ENCODE measurements at places on chromosomes 7 and 10. TPM values are rescaled to one million over a fixed set of nuclear protein-coding genes. Genes with fewer than 3 reads are reported as not detected.

DNA sequence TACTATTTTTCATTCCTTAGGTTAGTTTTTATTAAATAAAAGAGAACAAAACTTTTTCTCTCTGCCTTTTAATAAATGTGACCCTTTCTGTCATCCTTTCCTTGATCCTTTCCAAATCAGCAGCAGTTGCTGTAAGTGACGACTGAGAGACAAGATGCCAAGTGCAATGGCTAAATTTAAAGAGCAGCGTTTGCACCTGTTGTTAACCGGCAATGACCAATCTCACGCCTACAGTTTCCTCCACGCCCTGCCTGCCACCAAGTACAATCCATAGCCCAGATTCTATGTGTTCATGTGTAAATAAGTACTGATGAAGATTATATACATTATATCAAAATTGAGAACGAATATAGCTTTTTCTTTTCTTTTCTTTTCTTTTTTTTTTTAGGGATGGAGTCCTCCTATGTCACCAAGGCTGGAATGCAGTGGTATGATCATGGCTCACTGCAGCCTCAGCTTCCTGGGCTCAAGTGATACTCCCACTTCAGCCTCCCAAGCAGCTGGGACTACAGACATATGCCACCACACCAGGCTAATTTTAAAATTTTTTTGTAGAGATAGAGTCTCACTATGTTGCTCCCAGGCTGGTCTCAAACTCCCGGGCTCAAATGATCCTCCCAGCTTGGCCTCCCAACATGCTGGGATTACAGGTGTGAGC, 6.5 kb upstream of the MCU start:
- no peak for DNase-seq

- DNase-seq: no peak
These were observed 13.9 kb downstream of the LMTK2 start for GRCh38 chr7:98120559-98120958.

DNA sequence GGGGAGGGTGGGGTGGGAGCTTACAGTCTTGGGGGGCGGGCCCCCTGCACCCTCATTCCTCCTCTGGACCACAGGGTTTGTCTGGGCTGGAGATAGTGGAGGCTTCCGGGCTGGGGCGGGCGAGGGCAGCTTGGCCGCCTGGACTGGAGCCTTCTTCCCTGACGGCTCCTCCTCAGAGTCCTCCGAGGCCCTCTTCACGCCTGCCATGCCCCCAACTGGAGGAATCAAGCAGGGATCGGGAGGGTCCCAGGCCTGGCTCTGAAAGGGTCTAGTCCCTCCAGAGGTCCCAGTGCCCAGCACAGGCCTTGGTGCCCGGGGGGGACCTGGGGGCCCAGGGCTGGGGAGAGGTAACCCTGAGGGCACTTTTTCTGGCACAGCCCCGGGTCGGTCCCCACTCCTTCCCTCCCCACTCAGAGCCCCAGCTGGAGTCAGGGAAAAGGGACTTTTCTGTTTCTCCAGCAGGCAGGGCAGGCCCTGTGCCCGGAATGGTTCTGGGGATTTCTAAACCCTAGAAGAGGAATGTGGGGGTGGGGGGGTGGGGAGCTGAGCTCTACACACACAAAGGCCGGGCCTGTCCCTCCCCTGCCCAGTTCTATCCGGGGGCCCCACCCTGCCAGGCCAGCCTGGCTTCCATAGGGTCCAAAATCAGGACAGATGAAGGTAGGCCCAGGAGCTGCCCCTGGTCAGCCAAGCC, 11.6 kb downstream of the MICALL2 start:
- DNase-seq: no peak

DNA sequence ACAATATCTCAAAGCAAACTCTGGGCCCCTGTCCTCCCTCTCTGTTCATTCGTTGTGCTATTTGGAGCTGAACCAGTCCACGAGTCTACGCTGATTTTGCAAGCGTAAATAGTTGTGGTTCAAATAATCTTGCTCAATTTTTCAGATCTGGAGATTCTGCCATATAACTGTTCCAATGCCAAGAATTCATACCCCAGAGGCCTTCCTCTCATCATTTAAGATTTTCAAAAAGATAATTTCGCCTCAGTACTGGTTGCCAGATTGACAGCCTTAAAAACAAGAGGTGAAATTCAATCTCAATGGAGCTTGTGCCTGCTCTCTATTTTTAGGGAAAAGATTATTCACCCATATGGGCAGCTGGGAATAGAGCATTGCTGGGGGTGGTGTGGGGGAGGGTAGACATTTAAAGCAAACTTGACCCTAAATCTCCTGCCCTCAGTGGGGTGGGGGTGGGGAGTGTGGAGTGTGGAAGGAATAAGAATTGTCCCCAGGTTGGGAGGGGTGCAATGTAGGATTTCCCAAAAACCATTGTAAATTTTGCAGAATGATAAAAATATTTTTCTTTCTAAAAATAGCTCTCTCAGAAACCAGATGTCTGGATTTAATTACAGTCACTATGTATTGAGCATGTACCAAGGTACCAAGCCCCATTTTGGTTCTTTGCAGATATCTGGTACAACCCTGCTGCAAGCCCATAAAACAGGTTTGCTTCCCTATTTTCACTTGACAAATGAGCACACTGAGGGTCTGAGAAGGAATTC, 104.7 kb upstream of the EEPD1 start:
- no peak for DNase-seq

DNA sequence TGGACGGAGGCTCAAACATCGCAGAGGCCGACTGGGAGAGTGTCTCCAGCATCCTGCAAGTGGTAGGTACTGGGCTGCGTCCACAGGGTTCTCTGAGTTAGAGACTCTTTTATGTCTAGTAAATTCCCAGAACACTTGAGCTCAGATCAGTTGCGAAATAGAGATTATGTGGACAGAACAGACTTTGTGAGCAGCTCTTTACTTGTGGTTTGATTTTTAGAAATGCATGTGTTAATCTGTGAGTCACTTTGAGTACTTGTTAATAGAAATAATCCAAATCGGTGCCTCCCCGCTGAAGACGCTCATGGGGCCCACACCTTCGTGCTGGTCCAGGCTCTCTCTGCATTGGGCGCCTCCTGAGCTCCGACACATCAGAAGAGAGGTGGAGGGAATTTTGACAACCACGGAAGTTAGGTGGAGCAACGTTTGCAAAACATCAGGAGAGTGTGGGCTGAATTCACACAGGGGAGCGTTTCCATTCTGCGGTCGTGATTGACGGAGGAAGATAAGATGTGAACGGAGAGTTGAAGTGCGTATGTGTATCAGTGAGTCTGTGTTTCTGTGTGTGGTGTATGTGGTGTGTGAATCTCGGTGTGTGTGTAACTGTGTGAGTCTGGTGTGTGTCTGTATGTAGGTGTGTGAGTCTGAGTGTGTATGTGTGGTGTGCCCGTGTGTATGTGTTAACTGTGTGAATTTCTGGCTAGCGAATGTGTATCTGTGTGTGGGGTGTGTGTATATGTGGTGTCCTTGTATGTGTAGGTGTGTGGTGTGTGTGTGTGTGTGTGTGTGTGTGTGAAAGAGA, 32.1 kb downstream of the PFKP start:
- DNase-seq: no peak

The MMP21 gene
- polyA plus RNA-seq: 0.74 TPM

- DNase-seq: no peak
These were observed 75.3 kb downstream of the HIP1 start for GRCh38 chr7:75663302-75663907.

DNA sequence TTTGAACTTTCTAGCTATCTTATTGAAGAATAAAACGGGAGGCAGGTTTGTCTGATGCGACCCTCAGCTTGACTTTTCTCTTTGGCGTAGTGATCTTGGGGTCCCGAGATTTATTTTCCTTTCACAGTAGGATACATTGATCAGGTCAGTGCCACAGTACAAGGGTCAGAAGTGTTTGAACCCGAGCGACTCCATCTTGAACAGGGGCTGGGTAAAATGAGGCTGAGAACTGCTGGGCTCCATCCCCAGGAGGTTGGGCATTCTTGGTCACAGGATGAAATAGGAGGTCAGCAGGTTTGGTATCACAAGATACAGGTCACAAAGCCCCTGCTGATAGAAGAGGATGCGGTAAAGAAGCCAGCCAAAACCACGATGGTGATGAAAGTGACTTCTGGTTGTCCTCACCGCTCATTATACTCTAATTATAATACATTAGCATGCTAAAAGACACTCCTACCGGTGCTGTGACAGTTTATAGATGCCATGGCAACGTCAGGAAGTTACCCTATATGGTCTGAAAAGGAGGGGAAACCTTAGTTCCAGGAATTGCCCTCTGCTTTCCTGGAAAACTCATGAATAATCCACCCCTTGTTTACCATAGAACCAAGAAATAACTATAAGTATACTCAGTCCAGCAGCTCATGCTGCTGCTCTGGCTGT, 3.0 kb upstream of the TECPR1 start:
- no peak for DNase-seq

GRCh38 chr7:130960208-130960988, 226.4 kb upstream of the KLF14 start:
- DNase-seq: no peak

The PIP gene
- not detected for polyA plus RNA-seq

DNA sequence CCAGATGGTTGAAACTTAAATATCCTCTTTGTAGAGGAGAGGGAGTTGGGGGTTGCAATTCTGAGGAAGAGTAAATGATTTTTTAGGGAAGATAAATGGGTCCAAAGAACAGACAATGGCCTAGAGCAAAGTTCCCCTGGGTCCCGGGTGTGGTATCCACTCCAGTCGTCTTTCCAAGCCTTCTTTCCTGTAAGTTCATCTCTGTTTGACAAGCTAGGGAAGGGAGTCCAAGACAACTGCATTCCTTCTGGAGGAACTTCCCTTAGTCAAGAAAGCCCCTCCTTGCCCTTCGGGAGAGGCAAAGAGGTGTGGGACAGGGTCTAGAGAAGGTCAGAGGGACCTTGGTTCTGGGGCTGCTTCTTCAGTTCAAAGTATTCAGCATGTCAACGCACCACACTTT, 33.4 kb downstream of the C10orf71 start:
- DNase-seq: no peak

DNA sequence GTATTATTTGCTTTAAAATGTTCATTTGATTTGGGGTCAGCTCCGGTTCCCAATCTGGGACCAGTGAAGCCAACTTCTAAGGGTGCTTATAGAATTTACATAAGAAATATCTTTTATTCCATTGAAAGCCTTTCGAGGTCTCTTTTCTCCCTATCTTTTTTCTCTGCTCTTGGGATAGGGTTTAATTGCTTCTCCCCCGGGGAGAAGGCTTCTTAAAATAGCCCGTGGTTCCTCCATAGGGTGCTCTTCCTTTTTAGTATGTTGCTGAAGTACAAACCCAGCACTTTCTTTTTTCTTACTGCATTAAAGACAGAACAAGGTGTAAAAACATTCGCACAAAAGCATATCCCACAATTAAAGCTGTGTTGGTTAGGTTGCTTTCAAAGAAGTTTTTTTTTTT, 107.5 kb downstream of the POU6F2 start:
- no peak for DNase-seq

The RSPH10B gene
- polyA plus RNA-seq: 0.43 TPM

GRCh38 chr7:158782761-158783401, 46.4 kb downstream of the ESYT2 start:
- DNase-seq: no peak

GRCh38 chr10:33041783-33042437, 83.9 kb upstream of the ITGB1 start:
- DNase-seq: no peak

All from renal pelvis (tissue), 12 donors.